ENCODE measurements at places on chromosomes 3 and 15.

- no peak for DNase-seq
Measured at GRCh38 chr3:124679048-124679638, 51.1 kb upstream of the UMPS start.

- DNase-seq = no peak
Measured at GRCh38 chr3:193872265-193872753, 263.6 kb upstream of the HES1 start.

GRCh38 chr3:124560666-124561215 is 169.5 kb upstream of the UMPS start:
- DNase-seq = no peak

GRCh38 chr3:42526616-42527367 is 24.3 kb downstream of the VIPR1 start:
- peak; percentile 59 for DNase-seq

- no peak for DNase-seq
Measured at GRCh38 chr15:40925863-40926658, 3.1 kb upstream of the DLL4 start.

- DNase-seq = no peak
Measured at GRCh38 chr3:189908646-189909045, 212.1 kb downstream of the P3H2 start.

- peak; percentile 49 for DNase-seq
Measured at GRCh38 chr3:139388821-139389551, 461 bp downstream of the COPB2 start.

GRCh38 chr3:143634991-143635390 is 213.3 kb downstream of the SLC9A9 start:
- no peak for DNase-seq

- DNase-seq = no peak
Measured at GRCh38 chr15:70430069-70430468, 332.4 kb upstream of the TLE3 start.

DNA sequence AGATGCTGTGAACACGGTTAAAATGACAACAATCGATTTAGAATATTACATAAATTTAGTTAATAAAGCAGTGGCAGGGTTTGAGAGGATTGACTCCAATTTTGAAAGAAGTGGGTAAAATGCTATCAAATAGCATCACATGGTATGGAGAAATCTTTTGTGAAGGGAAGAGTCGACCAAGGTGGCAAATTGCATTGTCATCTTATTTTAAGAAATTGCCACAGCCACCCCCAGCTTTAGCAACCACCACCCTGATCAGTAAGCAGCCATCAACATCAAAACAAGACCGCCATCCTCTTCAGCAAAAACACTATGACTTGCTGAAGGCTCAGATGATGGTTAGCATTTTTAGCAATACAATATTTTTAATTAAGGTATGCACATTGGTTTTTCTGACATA is 5.7 kb upstream of the CCR5 start:
- no peak for DNase-seq

DNA sequence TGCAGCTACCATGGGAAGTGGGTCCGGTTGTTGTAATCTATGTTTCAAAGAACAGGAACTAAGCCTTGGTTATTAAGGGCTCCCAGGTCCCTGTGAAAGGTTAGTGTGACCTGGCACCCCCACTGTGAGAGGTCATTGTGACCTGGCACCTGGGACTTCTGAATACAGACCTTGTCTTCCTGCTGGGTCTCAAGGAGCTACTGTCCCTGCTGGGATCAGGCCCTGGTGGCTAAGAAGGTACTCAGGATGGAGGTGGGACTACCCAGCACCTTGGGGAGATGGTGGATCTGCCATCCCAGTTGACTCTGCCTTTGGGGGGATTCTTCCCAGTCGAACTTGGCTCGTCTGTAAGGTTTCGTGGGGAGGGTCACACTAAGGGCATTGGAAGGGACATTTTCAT is 10.3 kb upstream of the SLCO2A1 start:
- no peak for DNase-seq

DNA sequence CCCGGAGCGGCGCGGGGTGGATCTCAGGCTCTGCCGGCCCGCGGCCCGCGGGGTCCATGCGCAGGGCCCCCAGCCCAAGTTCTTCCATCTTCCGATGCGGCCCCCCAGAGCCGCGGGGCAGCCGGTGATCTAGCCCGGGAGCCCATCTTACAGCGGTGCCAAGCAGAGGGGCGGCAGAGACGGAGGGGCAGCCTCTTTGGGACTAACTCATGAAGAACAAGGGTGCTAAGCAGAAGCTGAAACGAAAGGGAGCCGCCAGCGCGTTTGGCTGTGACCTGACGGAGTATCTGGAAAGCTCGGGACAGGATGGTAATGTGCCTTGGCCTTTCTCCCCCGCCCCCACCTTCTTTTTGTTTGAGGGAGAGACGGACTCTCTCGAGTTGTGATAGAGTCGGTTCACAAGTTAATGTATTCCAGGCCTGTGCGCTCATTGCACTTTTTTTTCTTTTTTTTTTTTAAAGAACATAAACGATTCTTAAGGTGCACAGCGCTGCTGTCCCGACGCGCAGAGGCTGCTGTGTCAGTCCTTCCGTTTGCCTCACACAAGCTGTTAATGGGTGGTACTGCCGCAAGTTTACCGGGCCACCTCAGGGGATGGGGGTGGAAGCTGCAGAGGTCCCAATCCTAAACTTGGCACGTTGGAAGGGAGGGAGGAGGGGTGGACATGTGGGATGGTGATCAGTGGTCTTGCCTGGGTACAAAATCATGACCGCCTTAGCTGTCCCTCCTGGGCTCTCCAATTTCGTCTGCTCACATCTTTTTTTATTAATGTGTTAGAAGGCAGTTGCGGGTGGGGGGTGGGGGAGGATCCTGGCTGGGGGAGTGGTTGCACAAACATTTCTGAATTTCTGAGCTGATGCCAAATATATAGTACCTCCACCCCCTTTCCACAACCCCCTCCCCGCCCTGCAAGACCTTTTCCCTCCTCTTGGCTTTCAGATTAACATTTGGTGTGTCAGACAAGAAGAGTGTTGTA is 801 bp downstream of the ARHGAP31 start:
- peak; percentile 63 for DNase-seq

GRCh38 chr3:177642804-177643125 is 445.5 kb upstream of the TBL1XR1 start:
- DNase-seq = peak; percentile 26

DNA sequence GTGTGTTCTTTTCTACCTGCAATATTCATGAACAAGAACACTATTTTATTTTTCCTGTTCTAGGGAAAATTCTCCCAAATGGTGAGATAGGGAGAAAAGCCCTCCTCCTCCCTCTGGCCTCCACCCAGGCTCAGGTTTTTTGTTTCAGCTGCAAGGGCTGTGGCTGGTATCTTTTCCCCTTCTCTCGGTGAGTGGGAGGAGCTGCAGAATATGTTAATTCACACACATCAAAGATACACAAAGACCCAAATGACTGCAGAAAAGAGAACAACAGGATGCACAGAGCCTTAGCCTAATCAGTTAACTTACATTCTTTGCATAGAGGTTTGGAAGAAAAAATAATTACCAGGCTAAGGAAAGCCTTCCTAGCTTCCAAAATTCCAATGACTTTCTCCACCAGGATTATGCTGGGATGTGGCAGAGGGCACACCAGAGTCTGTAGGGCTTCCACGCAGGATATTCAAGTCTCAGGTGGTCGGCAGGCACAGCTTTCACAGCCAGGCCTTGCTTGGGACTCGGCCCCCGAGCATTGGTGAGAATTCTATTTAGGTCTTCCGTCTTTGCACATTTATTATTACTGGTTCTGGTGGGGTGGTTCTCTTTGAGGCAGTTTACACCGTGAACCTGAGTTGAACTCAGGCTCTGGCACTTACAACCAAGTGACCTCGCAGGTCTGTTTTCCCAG is 64.9 kb downstream of the ABHD5 start:
- peak; percentile 55 for DNase-seq

GRCh38 chr15:40543082-40543481 is 21.8 kb downstream of the CCDC32 start:
- no peak for DNase-seq

- no peak for DNase-seq
Measured at GRCh38 chr15:45331972-45332371, 46.4 kb downstream of the GATM start.

- peak; percentile 77 for DNase-seq
Measured at GRCh38 chr3:58353722-58354553, 21.2 kb downstream of the PXK start.

GRCh38 chr15:26713498-26713897 is 59.4 kb downstream of the GABRB3 start:
- no peak for DNase-seq
